ENCODE measurements at places on chromosomes 2 and 18. TPM values are rescaled to one million over a fixed set of nuclear protein-coding genes. Genes with fewer than 3 reads are reported as not detected.

Gene NYAP2
- total RNA-seq = not detected

Gene SKOR2
- total RNA-seq = not detected

Gene FAM110C
- total RNA-seq = not detected

Gene SERPINB10
- not detected for total RNA-seq

Gene COL4A3
- not detected for total RNA-seq

Gene APOB
- under 0.01 TPM for total RNA-seq

DNA sequence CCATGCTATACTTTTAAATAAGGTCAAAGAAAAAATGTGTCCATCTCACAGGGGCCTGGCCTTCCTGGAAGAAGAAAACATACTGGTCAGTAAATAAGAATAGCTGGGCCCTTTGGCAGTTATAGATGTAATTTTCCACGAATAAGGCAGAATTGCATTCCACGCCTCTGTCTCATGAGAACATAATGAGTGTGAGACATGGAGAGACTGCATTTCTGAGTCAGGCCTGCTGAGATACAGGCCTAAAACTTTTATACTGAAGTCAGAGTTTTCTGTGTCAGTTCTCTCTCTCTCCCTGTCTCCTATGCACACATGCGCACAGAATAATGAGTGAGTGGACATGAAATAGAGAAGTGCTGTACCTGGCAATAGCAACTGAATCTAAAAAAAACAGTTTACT, 20.4 kb upstream of the IL1R1 start:
- peak overlapping the region; percentile 89 for H3K27ac ChIP-seq
- peaks cover 2% of the 10 kb centered on the region for H3K36me3 ChIP-seq
- H3K27me3 ChIP-seq = no peaks in the 10 kb centered on the region
- H3K4me1 ChIP-seq = peaks cover 20% of the 10 kb centered on the region
- no peak overlapping the region for H3K4me3 ChIP-seq
- DNase-seq = peak; percentile 95

DNA sequence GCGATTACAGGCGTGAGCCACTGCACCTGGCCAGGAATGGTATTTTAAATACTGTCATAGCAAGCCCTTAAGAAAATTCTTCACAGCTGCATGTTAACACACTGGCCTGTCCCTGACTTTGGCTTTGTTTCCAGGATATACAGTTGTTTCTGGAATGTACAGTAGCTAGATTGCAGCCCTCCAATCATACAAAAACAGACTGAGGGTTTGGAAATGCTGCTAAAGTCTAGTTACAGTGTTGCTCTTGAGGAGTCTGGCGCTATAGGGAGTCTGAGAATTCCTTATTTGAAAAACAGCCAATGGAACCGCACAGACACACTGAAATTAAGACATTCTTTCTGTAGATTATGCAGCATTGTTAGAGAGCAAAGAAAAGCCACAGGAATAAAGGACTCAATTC, 37.7 kb downstream of the STON1 start:
- no peaks in the 10 kb centered on the region for H3K36me3 ChIP-seq
- no peaks in the 10 kb centered on the region for H3K27me3 ChIP-seq
- no peak overlapping the region for H3K27ac ChIP-seq
- DNase-seq = no peak
- H3K4me3 ChIP-seq = no peak overlapping the region

DNA sequence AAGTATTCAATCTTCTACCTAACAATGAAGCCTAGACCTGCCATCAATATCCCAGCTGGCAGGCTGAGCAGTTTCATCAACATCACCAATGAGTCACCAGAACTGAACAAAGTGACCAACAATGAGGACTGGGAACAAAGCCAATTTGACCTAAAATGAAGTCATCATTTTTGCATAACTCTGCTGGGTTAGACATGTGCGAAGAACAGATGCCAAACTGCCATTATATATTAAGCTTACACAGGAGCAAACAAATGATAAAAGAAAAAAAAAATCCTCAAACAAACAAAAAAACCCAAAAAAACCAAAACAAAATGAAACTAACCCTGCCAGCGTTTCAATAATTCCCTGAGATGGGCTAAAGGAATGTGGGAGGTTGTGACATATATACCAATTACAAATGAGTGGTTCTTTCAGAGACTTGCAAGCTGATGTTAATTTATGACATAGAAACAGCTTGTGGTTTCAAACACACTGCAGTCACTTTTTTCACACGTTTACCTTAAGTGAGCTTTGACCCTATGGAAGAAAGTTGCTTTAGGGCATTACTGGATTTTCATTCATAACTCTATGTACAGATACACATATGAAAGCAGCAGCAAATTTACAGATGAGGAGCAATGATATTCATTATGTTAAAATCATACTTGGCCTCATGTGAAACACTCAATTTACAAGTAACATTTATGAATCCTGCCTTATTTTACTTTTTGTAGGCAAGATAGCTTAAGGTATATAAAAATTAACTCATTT, 56.9 kb upstream of the CCDC141 start:
- H3K4me1 ChIP-seq = peaks cover 8% of the 10 kb centered on the region
- no peak overlapping the region for H3K27ac ChIP-seq
- no peak overlapping the region for H3K4me3 ChIP-seq
- H3K36me3 ChIP-seq = peaks cover 12% of the 10 kb centered on the region

DNA sequence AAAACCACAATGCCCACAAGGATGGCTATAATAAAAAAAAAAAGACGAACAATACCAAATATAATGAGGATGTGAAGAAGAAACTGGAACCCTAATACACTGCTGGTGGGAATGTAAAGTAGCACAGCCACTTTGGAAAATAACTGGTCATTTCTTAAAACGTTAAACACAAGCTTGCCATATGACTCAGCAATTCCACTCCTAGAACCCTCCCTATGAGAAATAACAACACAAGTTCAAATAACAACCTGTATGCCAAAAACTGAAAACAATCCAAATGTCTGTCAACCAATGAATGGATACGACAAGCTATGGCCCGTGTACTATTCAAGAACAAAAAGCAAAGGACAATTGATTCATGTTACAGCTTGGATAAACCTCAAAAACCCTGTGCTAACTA, 7.0 kb upstream of the ALPK2 start:
- H3K4me3 ChIP-seq = no peak overlapping the region
- H3K27me3 ChIP-seq = no peaks in the 10 kb centered on the region
- DNase-seq = peak; percentile 80
- H3K36me3 ChIP-seq = no peaks in the 10 kb centered on the region
- no peak overlapping the region for H3K27ac ChIP-seq

DNA sequence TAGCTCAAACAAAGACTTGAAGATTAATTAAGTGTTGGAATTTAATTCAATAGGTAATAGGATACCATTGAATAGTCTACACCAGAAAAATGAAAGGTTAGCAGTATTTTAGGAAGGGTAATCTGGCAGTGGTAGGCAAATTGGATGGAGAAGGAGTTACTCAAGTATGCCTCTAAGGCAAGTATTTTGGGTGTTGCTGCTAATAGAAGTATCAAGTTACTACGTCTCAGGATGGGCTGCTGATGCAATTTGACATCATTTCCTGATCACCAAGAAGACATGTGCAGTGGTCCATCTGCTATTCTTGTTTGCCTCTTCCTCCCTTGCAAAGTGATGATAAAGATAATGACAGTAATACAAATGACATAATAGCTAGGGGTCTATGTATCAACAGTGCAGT, 485.3 kb downstream of the TGIF1 start:
- H3K4me3 ChIP-seq = no peak overlapping the region
- DNase-seq = peak; percentile 33
- H3K27ac ChIP-seq = no peak overlapping the region

- H3K27me3 ChIP-seq = no peaks in the 10 kb centered on the region
- no peak overlapping the region for H3K4me3 ChIP-seq
- peak overlapping the region; percentile 79 for H3K27ac ChIP-seq
- H3K4me1 ChIP-seq = peaks cover 11% of the 10 kb centered on the region
- DNase-seq = peak; percentile 93
Observed at GRCh38 chr2:161122772-161123530, 37.3 kb upstream of the TANK start.

- no peaks in the 10 kb centered on the region for H3K36me3 ChIP-seq
- H3K27ac ChIP-seq = no peak overlapping the region
- H3K27me3 ChIP-seq = peaks cover 5% of the 10 kb centered on the region
- H3K4me3 ChIP-seq = no peak overlapping the region
- H3K4me1 ChIP-seq = peaks cover 2% of the 10 kb centered on the region
Observed at GRCh38 chr2:62409442-62409841, 96.6 kb downstream of the TMEM17 start.

GRCh38 chr2:83744855-83745254, 714.2 kb downstream of the SUCLG1 start:
- no peaks in the 10 kb centered on the region for H3K27me3 ChIP-seq
- DNase-seq = no peak
- no peak overlapping the region for H3K27ac ChIP-seq
- H3K4me1 ChIP-seq = no peaks in the 10 kb centered on the region
- H3K4me3 ChIP-seq = no peak overlapping the region

GRCh38 chr2:221426929-221427328, 145.2 kb downstream of the EPHA4 start:
- peaks cover 4% of the 10 kb centered on the region for H3K4me1 ChIP-seq
- DNase-seq = no peak
- H3K27me3 ChIP-seq = no peaks in the 10 kb centered on the region

DNA sequence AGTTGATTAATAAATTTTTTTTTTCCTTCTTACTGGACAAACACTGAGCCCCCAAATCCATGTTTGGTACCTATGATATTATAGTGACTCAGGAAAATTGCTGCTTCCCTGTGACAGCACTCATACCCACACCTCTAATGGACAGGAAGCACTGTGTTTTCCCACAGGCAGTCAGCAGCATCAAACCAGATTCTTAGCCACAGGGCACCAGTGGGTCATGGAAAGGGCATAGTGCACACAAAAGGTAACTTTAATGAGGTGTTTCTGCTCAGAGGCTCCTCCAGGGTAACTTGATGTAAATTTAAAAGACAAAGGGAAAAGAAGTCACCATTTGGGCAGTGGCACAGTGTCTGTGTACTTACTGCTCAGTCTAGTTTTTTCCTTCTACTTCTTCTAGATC, 34.1 kb downstream of the SERPINB11 start:
- H3K36me3 ChIP-seq = no peaks in the 10 kb centered on the region
- no peaks in the 10 kb centered on the region for H3K27me3 ChIP-seq
- no peak overlapping the region for H3K4me3 ChIP-seq
- no peaks in the 10 kb centered on the region for H3K4me1 ChIP-seq

DNA sequence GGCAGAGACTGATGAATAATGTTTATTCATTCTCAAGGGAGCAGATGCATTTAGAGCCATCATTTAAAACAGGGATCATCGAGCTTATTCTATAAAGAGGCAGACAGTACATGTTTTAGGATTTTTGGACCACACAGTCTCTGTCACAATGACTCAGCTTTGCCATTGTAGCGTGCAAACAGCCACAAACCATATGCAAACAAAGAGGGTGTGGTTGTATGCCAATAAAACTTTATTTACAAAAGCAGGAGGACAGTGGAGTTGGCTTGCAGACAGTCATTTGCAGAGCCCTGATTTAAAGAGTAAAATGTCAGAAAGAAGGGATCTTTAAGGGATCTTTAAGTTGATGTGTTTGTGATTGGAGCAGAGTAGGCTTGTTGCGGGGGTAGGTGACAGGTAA, 51.5 kb downstream of the SMIM21 start:
- H3K4me1 ChIP-seq = no peaks in the 10 kb centered on the region
- no peak for DNase-seq
- H3K27me3 ChIP-seq = peaks cover 5% of the 10 kb centered on the region
- H3K36me3 ChIP-seq = no peaks in the 10 kb centered on the region

DNA sequence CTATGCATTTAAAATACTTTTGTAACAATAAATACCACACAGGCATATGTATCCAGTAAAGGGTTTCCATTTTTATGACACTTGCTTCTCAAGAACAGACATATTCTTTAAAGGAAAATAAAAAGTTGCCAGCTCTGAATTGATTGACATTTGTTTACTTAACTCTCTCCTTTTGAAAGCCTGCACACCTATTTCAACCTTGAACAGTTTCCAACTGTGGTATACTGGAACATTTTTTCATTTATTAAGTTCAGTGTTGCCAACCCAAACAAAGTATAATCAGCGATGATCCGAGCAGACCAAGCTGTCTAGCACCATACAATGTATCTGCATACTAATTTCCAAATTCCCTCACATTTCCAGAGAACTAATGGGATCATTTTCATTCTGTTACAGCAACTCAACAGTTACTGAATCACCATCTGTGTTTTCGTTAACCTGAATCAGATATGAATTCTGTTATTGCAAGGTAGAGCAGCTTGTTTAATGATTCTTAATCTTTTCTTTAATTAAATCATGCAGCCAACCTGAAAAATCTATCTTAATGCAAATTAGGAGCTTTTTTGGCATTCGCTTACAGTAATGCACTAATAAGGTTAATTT, 725.5 kb upstream of the ZEB2 start:
- H3K36me3 ChIP-seq = no peaks in the 10 kb centered on the region
- no peaks in the 10 kb centered on the region for H3K4me1 ChIP-seq
- H3K4me3 ChIP-seq = no peak overlapping the region
- H3K27me3 ChIP-seq = no peaks in the 10 kb centered on the region

DNA sequence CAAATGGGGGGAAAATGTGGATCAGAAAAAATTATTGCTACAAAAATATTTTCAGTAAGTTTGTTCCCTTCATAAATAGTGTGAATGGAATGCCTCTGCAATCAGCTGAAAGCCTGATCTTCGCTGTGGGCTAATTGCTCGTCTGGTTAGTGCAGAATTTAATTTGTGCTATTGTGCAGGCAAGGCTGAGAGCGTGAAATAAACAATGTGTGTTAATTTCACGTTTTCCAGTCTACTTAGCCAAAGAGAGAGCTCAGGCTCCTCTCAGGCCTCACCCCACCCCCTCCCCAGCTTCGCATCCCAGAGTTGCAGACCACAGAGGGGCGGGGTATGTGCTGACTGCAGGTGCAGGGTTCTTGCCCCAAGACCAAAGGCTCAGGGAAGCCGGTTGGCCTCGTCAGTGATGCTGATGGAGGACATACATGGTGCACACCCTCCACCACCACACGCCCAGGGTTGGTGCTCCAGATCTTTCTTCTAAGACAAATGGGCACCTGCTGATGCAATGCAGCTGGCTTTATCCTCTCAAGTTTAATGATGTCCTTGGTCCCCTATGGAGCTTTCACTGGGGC, 302.6 kb upstream of the SLC14A2 start:
- H3K27ac ChIP-seq = no peak overlapping the region
- H3K27me3 ChIP-seq = peaks cover 13% of the 10 kb centered on the region
- no peaks in the 10 kb centered on the region for H3K36me3 ChIP-seq
- no peaks in the 10 kb centered on the region for H3K4me1 ChIP-seq
- DNase-seq = no peak

- H3K36me3 ChIP-seq = no peaks in the 10 kb centered on the region
- no peak for DNase-seq
- H3K4me1 ChIP-seq = no peaks in the 10 kb centered on the region
- H3K27me3 ChIP-seq = peaks cover 9% of the 10 kb centered on the region
Observed at GRCh38 chr2:19461504-19462255, 103.3 kb upstream of the OSR1 start.

- H3K27ac ChIP-seq = no peak overlapping the region
- no peaks in the 10 kb centered on the region for H3K27me3 ChIP-seq
- H3K4me3 ChIP-seq = no peak overlapping the region
- no peaks in the 10 kb centered on the region for H3K36me3 ChIP-seq
- no peaks in the 10 kb centered on the region for H3K4me1 ChIP-seq
Observed at GRCh38 chr2:172909454-172909853, 166.2 kb upstream of the MAP3K20 start.

- no peaks in the 10 kb centered on the region for H3K27me3 ChIP-seq
- H3K27ac ChIP-seq = no peak overlapping the region
- peaks cover 2% of the 10 kb centered on the region for H3K4me1 ChIP-seq
- H3K4me3 ChIP-seq = no peak overlapping the region
- H3K36me3 ChIP-seq = 0 out of 2 replicates have a peak, but pooled peaks cover 1% of the 10 kb centered on the region
- peak; percentile 92 for DNase-seq
Observed at GRCh38 chr2:40384714-40385113, 67.2 kb downstream of the SLC8A1 start.

GRCh38 chr2:197286805-197287595, 23.6 kb downstream of the ANKRD44 start:
- peak; percentile 97 for DNase-seq
- H3K4me1 ChIP-seq = peaks cover 4% of the 10 kb centered on the region
- H3K27me3 ChIP-seq = no peaks in the 10 kb centered on the region
- H3K27ac ChIP-seq = peak overlapping the region; percentile 41
- no peak overlapping the region for H3K4me3 ChIP-seq
- no peaks in the 10 kb centered on the region for H3K36me3 ChIP-seq
